Anterior cingulate cortex (tissue), 58 donors: ENCODE measurements at places on chromosomes 6 and 20.

DNA sequence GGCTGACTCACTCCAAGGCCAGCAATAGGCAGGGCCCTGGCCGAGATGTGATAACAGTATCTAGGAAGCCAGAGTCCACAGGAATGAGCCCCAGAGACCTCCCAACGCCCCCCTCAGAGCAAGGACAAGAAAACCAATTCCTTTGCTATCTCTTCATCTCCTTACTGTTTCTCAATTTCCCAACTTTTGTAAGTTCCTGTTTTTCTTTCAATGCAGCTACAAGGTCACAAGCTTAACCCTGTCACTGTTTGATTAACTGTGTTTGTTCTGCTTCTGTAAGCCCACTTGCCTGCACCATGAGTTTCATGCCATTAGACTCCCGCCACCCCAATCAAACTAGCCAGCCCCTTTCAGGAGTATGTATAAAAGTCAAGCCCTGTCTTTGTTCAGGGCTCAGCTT, 3.5 kb downstream of the FKBP1C start:
- DNase-seq: no peak

DNA sequence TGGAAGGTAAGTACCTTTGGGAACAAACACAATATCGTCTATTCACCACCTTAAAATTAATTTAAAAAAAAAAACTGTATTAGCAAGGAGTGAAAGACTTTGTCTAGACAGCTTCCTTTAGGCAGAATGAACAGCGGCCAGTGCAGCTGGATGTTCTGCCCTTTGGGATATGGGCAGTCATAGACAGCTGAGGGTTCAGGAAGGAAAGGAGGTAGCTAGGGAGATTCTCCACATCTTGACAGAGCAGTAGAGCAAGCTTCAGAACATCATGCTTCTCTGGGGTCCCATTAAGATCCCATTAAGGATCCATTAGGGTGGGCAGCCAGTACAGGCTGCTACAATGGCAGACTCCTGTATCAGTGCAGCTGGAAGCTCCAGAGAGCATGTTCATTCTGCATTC, 46.5 kb upstream of the PLCB4 start:
- no peak for DNase-seq

DNA sequence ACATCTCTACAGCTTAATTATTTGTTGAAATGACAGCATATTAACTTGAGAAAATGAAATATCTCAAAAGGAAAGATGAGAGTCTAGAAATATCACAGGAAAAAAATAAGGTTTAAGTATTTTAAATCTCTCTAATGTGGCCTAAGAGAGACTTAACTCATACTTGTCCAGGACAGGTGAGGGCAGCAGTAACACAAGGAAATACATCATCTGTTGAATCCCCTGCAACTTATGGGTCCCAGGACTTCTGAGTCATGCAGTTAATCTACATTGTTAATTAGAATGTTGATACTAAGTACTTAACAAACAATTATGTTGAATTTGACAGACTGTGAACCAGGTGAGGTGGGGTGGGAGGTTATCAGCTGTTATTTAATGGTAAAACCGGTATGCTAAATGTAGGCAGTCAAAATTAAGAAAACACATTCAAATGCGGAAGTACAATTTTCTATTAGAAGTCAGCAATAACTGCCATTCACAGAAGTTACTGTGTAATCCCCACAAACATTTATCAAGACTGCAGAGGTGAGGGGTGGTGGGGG, 87.9 kb downstream of the CEP57L1 start:
- no peak for DNase-seq

DNA sequence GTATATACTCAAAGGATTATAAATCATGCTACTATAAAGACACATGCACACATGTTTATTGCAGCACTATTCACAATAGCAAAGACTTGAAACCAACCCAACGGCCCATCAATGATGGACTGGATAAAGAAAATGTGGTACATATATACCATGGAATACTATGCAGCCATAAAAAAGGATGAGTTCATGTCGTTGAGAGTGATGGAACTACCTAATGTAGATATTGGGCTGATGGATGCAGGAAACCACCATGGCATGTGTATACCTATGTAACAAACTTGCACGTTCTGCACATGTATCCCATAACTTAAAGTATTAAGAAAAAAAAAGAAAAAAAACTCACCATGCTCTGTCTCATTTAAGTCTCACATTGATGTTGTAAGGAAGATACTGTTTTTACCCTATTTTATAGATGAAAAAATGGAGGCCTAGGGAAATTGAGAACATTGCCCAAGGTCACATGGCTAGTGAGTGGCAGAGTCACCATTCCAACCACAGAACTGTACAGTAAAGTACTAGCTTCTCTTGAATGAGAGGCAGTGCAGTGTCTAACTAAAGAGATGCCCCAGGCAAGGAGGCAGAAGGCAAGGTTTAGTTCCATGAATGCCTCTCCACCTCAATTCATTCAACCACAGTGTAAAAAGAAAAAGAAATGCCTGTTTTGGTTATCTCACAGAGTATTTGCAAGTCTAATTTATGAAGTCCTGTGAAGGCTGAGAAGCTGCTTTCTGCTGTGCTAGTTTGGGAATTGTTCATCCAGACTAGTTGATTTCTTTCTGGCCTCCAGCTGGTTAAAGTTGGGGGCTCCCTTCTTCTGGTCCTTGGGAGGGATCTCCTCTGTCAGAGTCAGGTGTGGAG, 68.2 kb downstream of the FIG4 start:
- DNase-seq: no peak

DNA sequence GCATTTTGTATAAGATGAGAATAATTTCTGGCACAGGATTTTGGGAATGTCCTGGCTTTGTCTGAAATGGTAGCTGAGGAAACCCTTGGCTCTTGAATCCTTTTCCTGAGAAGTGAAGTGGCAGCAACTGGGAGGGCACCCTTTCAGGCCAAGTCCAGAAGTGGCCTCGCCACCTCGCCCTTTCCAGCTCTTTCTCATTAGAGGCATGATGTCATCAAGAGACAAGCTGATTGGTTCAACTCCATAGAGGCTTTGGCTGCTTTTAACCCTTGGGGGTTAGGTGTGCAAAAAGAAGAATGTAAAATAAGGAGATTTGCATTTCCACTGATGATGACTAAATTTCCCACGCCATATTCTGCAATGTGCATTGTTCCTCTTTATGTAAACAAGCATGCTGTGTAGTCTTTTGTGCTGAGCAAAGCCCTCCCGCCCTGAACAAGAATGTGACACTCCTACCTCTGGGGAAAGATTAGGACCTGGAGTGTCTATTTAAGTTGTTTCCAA, 116.5 kb downstream of the TCP11 start:
- DNase-seq: no peak

- no peak for DNase-seq
Observed at GRCh38 chr20:12225898-12226297, 308.2 kb downstream of the BTBD3 start.

DNA sequence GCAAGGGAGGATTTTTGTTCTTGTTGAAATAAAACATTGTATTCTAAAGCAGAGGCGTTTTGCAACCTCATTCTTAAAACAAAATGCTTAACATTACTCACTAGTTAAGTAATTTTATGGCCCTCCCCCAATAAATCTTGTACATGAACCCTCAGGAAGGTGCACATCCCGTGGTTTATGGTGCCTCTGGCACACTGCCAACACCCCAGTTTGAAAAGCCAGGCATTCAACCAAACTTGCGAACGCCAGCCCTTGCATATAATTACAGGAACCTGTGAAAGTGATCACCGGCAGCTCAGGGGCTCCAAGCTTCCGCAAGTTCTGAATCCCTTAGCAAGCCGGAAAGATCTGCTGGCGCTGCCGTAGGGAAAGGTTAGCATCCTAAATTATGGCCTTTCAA, 1109.0 kb upstream of the FLRT3 start:
- no peak for DNase-seq

- DNase-seq: no peak
Observed at GRCh38 chr20:34403063-34403827, 40.2 kb downstream of the ITCH start.

DNA sequence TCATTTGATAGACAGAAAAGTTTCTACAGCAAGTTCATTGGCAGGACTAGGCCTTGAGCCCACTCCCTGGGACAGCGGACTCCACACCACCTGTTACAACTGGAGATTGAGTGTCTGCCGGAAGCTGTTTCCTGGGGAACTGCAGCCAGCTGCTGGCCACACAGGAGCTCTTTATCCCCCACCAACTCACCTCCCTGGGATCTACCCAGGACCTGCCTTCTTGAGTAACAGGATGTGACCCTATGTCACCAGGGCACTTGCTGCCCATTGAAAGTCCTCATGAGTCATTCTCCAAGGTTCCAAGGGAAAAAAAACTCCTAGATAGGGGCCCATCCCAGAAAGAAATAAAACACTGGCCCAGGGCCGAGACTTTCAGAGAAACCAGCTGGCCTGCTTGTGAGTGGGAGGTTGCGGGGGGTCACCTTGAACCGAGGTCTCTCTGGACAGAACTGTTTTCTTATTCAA, 37.4 kb upstream of the SLC9A8 start:
- no peak for DNase-seq

GRCh38 chr6:136566007-136566487, 15.8 kb upstream of the MAP7 start:
- DNase-seq: no peak

DNA sequence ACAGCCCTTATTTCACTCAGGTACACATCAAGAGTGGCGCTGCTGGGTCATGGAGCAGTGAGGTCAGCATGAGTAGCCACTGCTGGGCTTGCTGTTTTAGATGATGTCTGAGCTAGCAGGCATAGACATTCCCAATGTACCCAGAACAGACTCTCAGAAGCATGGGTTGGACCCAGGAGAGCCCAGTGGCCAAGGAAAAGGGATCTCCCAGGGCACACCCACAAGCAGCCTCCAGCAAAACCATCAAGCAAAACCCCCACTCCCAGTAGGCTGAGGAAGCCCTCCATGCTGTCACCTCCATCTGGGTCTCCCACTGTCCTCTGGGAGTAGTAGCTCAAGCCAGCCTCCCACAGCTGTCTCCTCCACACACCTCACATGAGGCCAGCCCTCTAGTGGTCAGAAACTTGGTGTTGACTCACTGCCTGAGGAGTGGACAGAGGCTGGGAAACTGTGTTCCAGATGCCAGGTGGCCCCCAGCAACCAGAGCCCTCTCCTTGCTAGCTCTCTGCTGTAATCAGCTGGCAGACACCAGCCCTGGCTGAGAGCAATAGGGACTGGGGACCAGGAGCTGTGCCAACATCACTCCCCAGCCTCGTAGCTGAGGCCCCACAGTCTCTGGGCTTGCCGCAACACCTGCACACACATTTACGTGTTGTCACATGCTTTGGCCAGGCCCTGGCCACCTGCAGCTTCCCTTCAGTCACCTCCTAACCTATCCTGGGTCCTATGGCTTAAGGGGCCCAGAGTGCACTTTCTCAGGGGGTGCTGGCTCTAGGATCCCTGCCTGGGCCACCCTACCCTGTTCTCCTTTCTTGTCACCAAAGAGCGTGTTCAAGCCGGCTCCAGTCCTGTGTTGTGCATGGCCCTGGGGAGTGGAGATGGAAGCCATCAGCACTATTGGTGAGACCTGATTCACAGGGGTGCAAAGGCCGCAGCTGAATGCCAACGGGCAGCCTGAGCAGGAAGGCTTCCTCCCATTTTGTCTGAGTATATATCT, 1.9 kb upstream of the AP5S1 start:
- no peak for DNase-seq

- no peak for DNase-seq
Observed at GRCh38 chr6:119339941-119340456, 9.6 kb downstream of the MAN1A1 start.

DNA sequence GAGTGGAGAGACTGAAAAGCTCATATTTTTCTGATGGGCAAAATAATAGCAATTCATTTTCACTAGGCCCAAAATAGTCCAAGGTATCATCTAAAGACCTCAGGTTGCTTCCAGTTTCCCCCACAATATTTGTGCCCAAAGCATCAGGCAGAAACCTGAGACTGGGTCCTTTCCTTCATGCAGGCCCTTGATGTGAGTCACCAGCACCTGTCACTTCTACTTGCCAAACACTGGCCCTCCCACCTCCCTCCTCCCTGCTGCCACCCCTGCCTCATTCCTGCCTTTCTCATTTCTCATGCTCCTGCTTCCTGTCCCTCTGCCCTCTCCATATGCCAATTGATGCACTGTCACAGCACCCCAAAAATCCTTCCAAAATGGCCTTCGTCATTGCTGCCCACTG, 230.4 kb upstream of the CST7 start:
- DNase-seq: no peak

DNA sequence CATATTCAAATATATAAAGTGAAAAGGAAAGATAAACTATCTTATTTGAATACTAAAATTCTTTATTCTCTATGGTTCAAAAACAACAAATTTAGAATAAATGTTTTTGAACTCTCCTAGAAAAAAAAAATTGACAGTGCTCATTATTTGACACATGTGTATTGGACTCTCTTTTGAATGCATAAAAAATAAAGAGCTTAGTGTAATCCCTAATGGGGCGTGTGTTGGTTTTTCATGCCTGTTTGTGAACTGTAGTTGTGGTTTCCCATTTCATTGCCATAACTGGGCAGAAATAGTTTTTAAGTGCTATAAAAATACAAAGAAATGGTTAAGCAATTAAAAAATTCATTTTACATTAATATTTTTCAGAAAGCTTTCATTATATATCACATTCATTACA, 101.3 kb downstream of the REV3L start:
- DNase-seq: no peak

DNA sequence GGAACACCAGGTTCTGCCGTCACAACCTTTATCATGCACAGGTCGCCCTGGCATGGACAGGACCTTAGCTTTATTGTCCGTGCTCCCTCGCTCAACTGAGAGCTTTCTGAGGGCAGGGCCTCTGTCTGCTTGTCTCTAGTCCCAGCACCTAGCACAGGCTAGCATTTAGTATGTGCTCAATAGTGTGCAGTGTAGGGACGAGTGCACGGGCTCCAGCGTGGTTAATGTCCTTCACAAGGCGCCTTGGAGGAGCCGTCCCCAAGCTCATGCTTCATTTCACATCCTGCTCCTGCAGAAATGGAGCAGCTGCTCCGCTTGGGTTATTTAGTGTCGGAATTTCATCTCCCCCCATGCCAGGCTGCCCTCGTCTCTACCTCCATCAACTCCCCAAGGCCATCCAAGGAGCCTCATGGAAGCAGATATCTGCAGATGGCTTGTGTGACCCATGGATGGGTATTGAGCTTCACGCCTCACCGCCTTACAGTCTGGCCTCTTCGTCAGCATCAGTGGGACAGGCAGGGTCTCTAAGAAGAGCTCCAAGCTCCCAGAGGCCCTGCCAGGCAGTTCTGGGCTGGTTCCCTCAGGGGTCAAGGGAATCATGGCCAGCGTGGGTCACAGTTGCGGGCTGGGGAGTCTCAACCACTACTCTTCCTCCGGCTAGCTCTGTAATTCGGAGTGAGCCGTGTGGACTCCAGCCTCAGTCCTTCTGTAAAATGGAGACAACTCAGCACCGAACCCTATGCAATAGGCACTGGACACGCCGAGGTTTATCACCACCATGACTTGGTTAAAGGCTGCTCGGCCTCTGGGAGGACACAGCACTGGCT, 60.8 kb upstream of the APCDD1L start:
- DNase-seq: no peak

GRCh38 chr6:12766365-12766764, 49.8 kb downstream of the PHACTR1 start:
- DNase-seq: no peak

DNA sequence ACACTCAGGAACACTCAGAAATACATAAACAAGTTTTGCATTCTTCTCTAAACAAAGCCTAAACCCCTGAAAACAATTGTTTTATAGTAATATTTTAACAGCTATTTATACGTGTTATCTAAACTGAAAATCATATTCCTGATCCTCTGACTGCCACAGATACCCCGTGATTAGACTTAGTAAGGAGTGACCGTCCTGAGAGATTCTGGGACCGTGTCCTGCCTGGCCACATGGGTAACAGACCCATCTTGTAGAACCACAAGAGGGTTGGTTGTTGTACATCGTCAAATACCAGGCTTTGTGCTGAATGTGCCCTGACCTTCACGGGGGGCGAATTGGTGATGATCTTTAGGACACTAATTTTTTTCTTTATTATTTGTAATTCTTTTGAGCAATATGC, 214.4 kb downstream of the TMEM242 start:
- no peak for DNase-seq
